ENCODE measurements at places on chromosomes 11 and 22.

- DNase-seq, result no peak
Observed at GRCh38 chr11:64648551-64648950, 57.5 kb downstream of the SLC22A12 start.

GRCh38 chr22:24423519-24424000 is 3.8 kb upstream of the ADORA2A start:
- DNase-seq, result peak; percentile 73

DNA sequence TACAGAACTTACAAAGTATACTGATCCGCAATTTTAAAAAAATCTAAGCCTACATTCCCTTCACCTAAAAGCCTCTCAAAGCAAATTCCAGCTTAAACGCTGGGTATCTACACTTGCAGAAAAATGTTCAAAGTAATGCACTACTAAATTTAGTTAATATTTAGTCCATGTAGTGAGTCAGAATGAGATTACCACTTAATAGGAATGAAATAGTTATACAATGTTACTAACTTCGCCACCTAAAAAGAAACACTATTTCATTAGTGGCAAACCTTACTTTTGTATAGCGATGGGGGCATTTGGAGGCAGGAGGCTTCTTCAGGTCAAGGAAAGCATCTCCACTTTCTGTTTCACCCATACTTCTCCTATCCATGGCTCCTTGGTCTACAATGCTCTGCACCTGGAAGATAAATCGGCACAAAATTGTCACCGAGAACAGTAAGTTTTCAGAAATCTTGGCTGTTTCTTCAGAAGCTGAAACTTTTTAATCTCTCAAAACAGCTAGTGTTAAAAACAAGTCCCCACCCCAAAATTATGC is 1.2 kb downstream of the EIF4ENIF1 start:
- no peak for DNase-seq

GRCh38 chr11:22477312-22477711 is 139.1 kb downstream of the SLC17A6 start:
- no peak for DNase-seq

DNA sequence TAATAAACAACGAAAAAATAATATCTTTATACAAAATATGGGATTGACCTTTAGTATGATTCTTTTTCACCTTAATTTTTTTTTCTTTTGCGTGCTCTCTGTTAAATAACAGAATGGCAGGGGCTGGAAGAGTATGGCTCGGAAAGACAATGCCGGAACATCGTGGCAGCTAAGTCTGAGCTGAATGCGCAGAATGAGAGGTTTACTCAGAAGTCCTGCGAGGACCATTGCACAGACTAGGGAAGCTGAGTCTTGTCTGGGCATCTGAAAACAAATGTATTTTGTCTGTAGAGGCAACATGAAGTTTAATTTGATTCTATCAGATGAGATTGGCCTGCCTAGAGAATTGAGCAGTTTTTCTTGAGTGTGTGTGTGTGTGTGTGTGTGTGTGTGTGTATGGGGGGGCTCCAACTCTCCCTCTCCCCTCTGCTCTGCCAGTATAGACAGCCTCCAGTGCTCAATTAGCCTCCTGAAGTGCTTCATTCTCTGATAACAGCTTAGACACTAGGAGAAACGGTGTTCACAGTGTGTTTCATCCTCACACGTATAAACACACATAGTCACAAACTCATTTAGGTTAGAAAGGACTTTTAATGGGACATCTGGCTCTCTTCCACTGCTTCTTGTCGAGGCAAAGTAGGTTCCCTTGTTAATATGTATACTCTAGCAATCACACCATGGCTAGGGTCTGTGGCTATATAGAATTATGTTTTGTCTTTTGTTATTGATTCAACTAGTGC is 244.3 kb upstream of the SORL1-AS1 start:
- no peak for DNase-seq
